ENCODE measurements at places on chromosomes 11 and 22.

GRCh38 chr11:102620818-102621561 is 4.1 kb downstream of the MMP20 start:
- DNase-seq = no peak

DNA sequence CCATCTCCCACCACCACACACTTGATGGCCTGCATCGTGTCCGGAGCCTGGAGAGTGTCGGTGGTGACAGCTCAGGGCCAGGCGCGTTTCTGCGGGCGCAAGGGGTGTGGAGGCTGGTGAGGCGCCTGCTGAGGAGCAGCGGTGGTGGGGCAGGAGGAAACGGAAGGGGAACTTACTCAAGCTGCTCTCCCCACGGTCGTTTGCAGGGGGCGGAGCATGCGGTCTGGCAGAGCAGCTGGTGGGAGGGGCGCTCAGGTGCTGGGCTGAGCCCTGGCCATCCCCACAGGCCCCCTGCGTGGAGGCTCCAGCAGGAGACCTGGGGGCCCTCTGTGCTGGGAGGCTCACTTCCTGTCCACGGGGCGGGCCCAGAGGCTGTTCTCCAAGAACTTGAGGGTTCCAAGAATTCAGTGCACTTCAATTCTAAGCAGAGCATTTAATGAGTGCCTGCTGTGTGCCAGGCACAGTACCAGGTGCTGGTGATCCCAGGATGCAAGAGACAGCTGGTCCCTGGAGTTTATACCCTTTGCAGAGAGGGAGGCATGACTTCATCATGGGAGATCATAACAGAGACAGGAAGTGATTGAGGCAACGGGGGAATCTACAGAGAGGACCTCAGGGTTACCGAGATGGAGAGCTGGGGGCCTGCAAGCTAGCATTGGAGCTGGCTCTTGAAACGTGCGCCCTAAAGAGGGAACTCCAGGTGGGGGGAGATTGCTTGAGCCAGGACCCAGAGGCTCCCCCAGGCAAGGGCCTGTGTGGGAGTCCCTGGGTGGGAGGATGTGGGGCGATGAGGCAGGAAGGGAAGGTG is at the start of gene RAC2:
Gene RAC2 (minus strand): TSS at position 156 of the 808 bp plus-strand sequence. CDS start 121 bp downstream, at position 35.
- DNase-seq = no peak

GRCh38 chr11:59787816-59788215 is 22.8 kb downstream of the MRPL16 start:
- DNase-seq = no peak

GRCh38 chr22:37747715-37748100 is 50.9 kb downstream of the TRIOBP start:
- DNase-seq = no peak

- DNase-seq = no peak
Measured at GRCh38 chr11:73271936-73272679, at the start of gene P2RY6. Gene P2RY6 (plus strand): TSS chr11:73272338. CDS start chr11:73296519, 24,181 bp downstream.

GRCh38 chr11:130212431-130212961 is 52.9 kb downstream of the ST14 start:
- no peak for DNase-seq

GRCh38 chr22:27668828-27669797 is 132.4 kb downstream of the MN1 start:
- DNase-seq = no peak

DNA sequence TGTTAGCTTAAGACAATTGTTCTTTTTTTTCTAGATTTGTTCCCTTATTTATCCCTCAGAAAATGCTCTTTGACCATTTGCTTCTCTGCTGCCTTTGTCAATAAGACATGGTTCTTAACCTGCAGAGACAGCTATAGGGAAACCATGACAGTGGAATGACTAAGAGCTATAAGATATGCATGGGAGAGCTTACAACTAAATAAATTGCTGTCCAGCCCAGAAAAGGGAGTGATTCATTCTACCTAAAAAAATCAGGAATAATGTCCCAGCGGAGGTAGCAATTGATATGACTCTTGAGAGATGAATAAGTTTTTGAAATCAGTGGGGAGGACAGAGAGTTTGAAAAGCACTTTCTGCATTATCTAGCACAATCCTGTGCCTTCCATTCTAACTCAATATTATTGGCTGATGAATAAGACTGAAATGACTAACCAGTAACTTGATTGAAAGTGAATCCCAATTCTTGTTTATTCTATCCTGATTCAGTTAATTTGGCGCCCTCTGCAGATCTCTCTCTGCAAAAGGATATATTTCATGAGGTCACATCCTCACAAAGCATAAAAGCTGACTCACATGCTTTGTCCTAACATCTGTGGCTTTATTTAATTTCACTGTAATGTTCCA is 680.5 kb upstream of the API5 start:
- no peak for DNase-seq

- DNase-seq = no peak
Measured at GRCh38 chr11:10322830-10323792, 18.2 kb downstream of the ADM start.

- no peak for DNase-seq
Measured at GRCh38 chr11:27605422-27605821, 94.8 kb downstream of the BDNF start.

- no peak for DNase-seq
Measured at GRCh38 chr11:129056916-129057315, 114.2 kb upstream of the TP53AIP1 start.

Data from H1 (cell line).